CD4-positive, alpha-beta T cell treated with Interleukin-12 subunit alpha and Interleukin-12 subunit beta, for 1 hour (primary cell): ENCODE measurements at places on chromosomes 3 and 15.

DNA sequence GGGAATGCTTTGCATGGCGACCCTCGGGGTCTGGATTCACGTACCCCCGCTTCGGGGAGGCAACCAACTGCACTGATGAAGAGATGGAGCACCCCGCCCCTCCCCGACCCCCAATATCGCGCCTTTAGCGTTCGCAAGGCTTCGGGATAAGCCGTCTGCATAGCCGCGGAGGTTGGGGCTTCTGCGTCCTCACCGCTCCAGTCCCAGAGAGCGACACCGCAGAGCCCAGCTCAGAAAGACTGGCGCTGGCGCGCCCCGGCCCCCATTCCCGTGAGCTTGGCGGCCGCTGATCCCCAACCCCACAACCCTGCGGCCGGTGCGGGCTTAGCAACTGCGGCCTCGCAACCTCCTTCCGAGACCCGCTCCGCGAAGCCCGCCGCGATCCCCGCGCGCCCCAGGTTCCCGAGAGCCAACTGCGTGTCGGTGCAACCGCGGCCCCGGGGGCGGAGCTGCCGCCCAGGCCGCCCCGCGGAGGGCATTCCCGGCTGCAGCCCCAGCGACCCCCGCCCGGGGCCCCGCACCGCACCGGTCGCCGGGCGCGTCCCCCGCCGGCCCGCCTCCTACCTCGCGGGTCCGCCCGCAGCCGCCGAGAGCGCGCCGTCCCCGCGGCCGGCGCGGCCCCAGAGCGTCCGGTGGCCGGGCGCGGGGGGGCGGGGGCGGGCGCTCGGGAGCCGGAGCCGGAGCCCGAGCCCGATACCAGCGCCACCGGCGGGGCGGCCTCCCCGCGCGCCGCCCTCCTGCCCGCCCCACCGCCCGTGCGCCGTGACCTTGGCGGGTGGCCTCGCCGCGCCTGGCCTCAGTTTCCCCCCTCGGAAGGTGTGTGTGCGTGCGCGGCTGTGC, 79.5 kb downstream of the IQSEC1 start:
- DNase-seq: no peak

DNA sequence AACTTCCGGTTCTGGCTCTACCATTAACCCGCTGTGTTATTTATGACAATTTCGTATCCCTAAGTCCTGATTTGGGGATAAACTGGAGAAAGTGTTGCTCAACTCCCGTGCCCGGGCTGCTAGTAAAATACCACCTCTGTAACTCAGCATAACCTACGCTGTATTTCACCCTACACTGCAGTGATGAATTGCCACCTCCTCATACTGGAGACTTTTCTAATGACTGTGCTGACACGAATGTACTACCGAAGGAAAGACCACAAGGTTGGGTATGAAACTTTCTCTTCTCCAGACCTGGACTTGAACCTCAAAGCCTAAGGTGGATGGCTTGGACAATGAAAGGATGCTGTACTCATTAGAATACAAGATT, 16.5 kb downstream of the SLC51A start:
- DNase-seq: no peak

DNA sequence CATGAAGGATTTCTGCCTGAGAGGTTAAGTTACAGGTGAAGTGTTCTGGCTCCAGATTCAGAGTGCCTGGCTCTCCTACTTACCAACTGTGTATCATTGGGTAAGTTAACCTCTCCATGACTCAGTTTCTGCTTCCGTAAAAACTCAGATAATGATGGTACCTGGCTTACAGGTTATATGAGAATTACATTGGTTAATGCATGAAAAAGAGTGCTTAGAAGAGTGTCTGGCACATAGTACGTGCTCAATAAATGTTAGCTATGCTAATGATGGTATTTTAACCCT, 23.8 kb downstream of the CFAP161 start:
- DNase-seq: no peak

- DNase-seq: peak; percentile 49
Measured at GRCh38 chr3:46213201-46213600, 5.1 kb upstream of the CCR1 start.

- DNase-seq: peak; percentile 14
Measured at GRCh38 chr3:134357914-134358811, 16.1 kb downstream of the AMOTL2 start.

DNA sequence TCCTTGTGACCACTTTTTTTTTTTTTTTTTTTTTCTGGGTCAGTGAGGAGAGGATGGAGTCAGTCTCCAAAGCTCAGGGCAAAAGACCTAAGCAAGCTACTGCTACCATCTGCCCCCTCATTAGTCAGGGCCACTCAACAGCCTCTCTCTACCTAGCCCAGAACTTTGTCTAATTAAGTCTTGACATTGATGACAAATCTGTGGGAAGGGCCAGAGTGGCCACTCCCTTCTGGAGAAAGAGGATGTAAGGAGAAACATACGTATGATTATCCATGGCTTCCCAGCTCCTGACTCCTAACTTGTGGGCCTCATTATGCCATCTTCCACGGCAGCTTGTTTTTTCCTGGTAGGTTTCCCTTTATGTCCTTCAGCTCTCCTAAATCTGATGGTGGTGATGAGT, 37.9 kb downstream of the NR1I2 start:
- no peak for DNase-seq

- DNase-seq: no peak
Measured at GRCh38 chr3:194102436-194102835, 33.5 kb upstream of the HES1 start.

DNA sequence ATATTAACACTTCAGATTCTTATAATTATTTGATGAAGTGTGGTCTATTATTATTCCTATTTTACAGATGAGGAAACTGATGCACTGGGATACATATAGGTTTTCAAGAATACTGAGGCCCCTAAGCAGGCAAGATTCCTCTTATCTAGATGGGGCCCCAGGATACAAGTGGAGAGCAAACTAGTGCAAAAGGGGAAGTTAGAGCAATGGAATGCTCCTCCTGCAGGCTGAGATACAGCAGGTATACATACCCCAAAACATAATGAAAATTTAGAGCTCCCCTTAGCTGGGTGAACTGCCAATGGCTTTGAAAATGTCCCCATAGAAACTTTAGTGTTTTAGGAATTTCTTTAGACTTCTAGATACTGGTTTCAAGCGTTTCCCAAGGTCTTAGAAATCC, 247.1 kb downstream of the CHST2 start:
- no peak for DNase-seq

DNA sequence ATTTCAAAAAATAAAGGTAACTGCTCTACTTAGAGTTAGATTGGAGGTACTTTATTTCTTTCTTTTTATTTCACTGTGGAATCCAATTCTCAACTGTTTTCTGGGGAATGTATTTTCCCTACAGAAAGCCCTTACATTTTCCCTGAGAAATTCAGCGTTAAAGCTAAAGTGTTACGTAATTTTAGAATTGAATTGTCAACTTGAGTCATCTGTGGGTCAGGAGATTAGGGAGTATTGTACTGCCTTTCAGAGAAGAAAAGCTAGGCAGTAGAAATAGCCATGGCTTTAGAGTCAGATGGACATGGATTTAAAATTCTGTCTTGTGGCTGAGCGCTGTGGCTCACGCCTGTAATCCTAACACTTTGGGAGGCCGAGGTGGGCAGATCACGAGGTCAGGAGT, 728.6 kb downstream of the ROBO1 start:
- DNase-seq: no peak

- no peak for DNase-seq
Measured at GRCh38 chr15:90822204-90822955, 46.0 kb upstream of the FURIN start.

GRCh38 chr15:69939513-69940440, 157.9 kb downstream of the TLE3 start:
- DNase-seq: no peak

- no peak for DNase-seq
Measured at GRCh38 chr3:85977615-85978338, 1013.2 kb downstream of the VGLL3 start.

- DNase-seq: no peak
Measured at GRCh38 chr15:77983091-77983707, 94.3 kb downstream of the TBC1D2B start.

DNA sequence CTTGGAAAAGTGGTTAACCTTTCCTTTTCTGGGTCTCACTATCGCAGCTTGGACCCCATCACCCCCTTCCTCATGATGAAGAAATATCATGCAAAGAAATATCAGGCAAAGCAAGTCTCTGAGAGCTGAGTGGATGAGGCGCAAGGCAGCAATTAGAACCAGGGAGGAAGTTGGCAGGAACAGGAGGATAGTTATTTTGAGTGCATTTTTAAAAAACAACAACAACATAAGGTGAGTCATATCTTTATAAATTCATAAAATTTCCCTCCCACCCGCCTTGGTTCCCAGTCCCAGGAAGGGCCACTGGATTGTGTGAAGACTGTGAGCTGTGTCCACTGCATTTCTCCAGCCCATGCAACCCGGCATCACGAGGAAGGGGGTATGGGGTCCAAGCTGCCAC, 316.9 kb upstream of the TLE3 start:
- no peak for DNase-seq

DNA sequence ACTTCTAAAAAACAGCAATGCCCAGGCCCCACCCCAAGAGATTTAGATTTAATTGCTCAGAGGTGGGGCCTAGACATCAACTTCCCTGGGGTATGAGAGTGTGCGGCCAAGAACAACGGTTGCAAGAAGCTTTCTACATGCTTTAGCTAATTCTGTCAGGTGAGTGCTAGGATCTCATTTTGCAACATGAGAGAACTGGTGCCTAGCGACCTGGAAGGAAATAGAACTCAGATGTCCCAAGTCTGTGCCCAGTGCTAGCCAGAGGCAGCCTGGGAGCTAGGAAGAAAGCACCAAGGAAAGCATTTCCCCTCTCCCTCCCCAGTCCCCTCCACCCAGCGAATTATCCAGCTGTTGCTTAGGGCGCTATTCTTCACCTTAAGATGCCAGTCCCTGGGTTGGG, 22.9 kb upstream of the HRH1 start:
- DNase-seq: no peak

GRCh38 chr15:33113666-33114373, 80.7 kb downstream of the FMN1 start:
- DNase-seq: no peak

GRCh38 chr3:62101488-62101887, 271.9 kb downstream of the FEZF2 start:
- DNase-seq: no peak

- no peak for DNase-seq
Measured at GRCh38 chr3:9066141-9066540, 102.9 kb upstream of the RAD18 start.

DNA sequence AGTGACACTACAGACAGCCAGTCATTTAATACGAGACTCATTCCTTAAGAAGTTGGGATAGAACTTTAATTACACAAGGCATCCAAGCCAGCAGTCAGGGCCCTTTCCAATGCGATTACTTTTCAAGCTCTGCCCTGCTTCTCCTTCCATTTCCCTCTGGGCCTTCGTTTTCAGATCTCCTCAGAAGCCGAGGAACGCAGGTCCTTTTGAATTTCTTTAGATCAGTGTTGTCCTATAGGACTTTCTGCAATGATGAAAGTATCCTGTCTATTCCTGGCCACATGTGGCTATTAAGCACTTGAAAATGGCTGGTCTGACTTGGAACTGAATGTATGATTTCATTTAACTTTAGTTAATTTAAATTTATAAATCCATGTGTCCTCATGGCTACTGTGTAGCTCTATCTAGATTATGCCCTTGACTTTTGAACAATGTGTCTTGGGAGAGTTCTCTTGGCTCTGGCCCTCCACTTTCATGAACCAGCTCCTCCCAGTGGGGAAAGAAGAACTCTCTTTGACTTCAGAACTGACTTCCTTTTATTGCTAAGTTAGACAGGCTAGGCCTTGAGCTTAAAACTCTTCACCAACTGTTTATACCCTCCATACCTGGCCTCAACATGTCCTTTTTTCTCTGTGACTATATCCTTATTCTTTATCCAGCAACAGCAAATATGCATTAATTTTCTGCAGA, 22.6 kb downstream of the TGFBR2 start:
- peak; percentile 64 for DNase-seq

- DNase-seq: no peak
Measured at GRCh38 chr15:82570721-82571508, 30.7 kb upstream of the RPS17 start.

DNA sequence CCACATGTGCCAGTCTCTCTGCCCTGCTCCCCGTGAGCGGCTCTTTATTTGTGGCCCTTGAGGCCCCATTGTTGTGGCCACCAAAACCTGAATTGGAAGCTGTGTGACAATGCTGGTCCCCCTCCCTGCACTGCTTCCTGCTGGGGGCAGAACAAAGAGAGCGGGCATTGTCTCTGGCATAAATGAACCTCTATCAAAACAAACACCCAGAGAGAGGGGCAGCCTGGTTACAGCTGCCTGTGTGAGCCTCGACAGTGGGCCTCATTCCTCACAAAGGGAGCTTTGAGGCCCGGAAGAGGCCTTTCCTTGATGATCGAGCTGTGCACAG, 152.9 kb downstream of the IGF1R start:
- DNase-seq: no peak

DNA sequence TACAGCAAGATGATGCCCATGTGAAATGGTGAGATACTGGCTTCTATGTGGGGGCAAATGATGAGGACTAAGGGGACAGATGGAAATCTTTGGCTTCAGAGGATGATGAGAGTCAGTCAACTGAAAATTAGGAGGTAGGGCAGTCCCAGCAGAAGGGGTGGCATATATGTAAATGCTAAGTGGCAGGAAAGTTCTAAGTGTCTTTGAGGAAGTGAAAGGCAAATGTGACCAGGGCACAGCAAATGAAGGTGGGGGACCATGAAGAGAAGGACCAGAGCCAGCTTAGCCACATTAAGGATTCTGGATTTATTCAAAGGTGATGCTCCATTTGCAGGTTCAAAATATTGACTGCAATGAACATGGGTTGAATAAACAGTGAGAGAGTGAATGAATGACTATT, 29.2 kb upstream of the LIMD1 start:
- no peak for DNase-seq

DNA sequence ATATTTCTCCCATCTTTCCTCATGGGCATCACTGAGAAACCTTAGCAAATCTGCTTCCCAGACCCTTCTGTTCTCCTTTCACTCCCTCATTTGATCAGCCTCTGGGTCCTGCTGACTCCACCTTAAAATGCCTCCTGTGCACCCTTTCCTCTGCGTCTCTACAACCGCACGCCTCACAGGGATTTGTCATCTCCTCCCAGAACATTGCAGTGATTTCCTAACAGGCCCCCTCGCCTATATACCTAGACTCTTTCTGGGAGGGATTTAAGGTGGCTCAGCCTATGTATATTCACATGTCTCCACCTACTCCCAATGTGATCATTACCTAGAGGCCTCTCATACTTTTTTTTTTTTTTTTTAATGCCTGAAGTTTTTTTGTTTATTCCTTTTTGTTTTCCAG, 69.2 kb downstream of the LIPC start:
- DNase-seq: no peak

DNA sequence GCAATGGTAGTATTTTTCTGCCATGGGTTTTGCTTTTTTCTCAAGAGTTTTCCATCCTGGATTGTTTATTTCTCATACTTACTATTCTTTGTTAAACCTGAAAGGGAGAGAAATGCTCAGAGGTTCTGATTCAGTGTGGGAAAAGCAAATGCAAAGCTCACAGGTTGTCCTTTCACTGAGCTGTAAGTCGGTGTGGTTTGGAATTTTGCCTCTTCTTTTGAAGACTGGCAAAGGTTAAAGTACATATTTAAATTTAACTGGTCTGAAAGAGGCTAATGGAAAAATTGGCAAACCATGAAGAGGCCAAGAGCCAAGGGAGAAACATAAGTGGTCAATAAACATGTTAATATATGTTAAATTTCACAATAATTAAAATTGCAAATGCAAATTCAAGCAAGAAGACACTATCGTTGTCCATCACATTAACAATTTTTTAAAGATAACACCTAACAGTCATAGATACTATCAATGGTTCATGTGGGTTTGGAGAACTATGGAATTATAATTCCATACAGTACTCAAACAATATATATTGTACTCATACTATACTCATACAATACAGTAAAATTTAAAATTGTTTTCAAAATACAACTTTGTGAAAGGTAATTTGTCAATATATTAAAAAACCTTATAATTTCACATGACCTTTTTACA, 246.8 kb upstream of the STT3B start:
- no peak for DNase-seq
